ENCODE measurements at places on chromosomes 3 and 15. TPM values are rescaled to one million over a fixed set of nuclear protein-coding genes. Genes with fewer than 3 reads are reported as not detected.

IL17RB gene
- not detected for total RNA-seq

GRCh38 chr3:103048068-103048722 is 613.4 kb downstream of the ZPLD1 start:
- no peak for DNase-seq

DNA sequence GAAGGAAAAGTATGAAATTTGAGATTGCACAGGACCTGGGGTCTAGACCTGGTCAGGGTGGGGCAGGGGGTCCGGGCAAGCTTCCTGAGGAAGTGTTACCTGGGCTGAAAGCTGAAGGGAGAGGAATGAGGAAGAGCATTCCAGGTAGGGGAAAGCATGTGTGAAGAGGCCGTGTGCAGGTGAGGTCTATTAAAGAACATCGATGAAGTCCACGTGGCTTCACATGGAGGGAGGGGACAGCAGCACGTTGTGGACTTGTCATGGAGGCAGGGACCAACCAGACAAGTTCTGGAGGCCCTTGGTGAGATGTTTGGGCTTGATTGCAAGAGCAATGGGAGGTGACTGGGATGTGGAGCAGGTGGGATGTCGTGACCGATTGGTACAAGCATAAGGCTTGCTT is 47.1 kb downstream of the IDH2 start:
- DNase-seq, result peak; percentile 30

DNA sequence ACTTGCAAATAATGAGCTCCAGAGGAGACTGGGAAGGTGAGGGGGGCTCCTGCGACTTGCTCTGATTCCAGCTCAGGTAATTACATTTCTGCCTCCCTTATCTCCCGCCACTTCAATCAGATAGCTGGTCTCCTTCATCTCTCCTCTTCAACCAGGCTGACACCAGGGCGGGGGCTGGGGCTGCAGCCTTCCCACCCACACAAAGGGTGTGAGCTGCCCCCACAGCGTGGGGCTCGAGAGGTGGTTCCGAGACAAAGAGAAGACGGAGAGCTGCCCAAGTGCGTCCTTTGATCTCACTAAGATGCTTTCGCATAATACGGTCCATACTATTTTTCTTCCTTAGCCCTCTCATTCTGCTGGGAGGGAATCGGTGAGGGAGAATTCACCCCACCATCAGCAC is 139.7 kb downstream of the NSMCE3 start:
- DNase-seq, result no peak

- DNase-seq, result no peak
Observed at GRCh38 chr3:127137113-127137512, 55.8 kb upstream of the PRR23E start.

- no peak for DNase-seq
Observed at GRCh38 chr15:22942877-22943276, 37.3 kb downstream of the CYFIP1 start.

GRCh38 chr3:71912839-71913495 is 128.0 kb upstream of the PROK2 start:
- DNase-seq, result no peak

- DNase-seq, result peak; percentile 50
Observed at GRCh38 chr3:94234177-94234788, 171.4 kb downstream of the NSUN3 start.

DNA sequence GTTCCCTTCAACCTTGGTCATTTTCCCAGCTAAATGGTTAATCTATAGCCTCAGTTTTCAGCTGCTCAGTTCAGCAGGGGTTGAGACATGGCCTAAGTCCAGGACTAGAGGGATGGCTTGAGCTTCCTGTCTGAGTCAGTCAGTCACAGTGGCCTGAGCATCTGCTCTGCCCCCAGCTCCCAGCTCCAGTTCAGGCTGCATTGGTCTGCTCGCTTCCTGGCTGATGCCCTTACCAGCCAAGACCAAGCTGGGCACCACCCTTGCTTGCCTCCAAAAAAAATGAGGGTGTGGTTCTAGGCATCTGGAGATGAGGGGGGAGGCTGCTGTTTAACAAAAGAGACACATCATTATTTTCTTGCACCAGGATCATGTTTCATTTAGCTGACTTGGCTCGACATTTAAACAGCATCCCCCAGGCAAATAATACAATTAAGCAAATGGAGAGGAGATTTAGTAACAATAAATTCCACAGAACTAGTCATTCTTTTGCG is 70.7 kb downstream of the WNT5A start:
- peak; percentile 93 for DNase-seq
